ENCODE measurements at places on chromosomes 5 and 9.
A peak's percentile ranks its signal among the peaks of the same experiment; 100 is the strongest.

DNA sequence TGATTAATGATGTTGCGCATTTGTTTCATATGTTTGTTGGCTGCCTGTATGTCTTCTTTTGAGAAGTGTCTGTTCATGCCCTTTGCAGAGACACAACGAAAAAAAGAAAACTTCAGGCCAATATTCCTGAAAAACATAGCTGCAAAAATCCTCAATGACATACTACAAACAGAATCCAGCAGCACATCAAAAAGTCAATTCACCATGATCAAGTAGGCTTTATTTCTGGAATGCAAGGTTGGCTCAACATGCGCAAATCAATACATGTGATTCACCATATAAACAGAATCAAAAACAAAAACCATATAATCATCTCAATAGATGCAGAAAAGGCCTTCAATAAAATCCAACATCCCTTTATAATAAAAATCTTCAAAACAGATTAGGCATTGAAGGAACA, 1.9 kb upstream of the ANKS6 start:
- no peak for DNase-seq

DNA sequence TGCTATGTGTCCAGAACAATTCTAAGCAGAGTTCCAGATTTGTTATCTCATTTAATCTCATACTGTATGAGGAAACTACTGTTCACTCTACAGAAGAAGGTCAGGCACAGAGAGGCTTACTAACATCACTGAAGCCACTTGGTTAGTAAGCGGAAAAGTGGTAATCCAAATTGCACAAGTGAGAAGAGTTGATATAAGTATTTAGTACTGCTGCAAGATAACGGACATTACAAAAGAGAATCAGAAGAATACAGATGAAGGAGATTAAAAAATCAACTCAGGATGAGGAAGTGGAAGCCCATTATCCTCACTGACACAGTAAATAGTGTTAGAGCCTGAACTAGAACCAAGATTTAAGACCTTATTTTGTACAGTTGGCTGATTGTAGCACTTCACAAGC, 22.3 kb upstream of the TLR4 start:
- no peak for DNase-seq

DNA sequence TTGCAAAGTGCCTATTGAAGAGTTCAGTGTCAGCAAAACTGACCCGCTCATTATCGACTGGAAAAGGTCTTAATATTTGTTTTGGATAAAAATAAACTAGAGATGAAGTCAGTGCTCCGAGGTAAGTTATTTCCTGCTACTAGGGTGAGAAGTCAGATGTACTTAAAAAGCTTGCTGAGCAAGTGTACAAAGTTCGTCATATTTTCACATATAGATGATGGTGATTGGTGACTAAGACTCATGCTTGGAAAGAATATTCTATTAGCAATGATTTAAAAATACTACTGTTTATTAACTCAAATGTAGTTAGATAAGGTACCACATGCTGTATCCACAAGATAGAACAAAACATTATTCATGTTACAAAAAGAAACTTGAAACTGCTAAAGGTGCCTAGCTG, 643.7 kb downstream of the GABRG2 start:
- no peak for DNase-seq

- DNase-seq = peak; percentile 25
These were observed 572 bp downstream of the ZDHHC21 start for GRCh38 chr9:14692470-14693250.

DNA sequence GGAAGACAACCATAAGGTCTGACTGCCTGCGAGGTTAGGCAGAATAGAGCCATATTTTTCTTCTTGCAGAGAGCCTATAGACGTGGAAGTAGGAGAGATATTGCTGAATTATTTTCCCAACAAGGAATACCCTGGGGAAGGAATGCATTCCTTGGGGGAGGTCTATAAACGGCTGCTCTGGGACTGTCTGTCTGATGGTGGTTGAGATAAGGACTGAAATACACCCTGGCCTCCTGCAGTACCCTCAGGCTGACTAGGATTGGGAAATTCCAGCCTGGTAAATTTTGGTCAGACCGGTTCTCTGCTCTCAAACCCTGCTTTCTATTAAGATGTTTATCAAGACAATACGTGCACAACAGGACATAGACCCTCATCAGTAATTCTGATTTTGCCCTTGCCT, 617.5 kb upstream of the GRIN3A start:
- DNase-seq = no peak

DNA sequence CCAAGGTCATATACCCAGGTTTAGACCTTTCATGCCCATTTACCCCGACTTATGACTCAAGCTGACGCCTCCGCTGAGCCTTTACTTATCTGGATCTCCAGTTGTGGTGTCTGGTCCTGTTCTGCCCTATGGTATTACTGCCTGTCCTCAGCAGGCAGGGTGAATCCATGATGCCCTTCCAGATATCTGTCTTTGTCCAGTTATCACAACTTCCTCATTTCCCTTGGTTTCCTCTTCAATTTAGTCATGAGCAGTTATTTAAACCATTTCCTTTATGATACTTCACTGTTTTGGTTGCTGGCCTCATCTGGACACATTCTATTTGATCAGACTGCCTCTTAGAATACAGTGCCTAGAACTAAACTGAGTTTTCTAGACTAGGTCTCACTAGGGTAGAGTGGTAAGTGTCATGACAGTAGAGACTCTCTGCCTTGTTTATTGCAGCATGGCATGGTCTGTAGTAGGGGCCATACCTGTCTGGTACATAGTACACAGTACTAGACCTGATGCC, 93.3 kb downstream of the MELK start:
- no peak for DNase-seq

DNA sequence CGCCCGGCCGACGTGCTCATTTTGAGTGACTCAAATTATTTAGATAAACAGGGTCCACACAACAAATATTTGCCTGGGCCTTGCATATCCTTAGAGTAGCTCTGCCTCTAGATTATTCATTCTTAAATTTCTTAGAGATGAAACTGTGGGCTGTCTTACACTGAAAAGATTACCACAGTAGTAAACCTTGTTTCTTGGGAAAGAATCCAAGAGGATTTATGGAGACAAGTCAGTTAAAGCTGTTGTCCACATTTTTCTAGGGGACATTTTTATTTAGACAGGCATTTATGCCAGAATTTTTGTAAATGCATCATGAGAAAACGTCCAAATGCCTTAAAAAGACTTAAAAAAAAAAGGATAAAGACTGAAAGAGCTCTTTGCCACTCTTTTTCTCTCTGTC, 32.6 kb upstream of the RANBP3L start:
- no peak for DNase-seq

DNA sequence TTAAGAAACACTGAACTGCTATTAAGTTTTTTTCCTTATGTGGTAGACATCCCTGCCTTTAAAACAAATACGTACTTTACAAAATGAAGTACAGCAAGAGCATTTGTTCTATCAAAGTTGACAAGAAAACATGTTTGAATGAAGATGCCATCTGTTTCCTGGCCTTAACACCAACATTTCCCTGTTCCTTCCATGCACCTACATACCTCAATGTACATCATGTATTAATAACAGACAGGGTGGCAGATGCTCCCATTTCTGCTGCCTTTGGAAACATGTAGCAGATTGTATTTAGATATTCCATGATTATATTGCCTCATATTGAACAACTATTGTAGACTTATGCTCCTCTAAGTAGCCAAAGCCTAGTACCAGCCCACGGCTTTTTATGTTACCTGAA, 104.4 kb downstream of the PJA2 start:
- DNase-seq = no peak

GRCh38 chr5:62585751-62586150, 7.1 kb downstream of the LRRC70 start:
- DNase-seq = no peak

GRCh38 chr5:142754031-142754430, 16.1 kb upstream of the ARHGAP26 start:
- DNase-seq = no peak

DNA sequence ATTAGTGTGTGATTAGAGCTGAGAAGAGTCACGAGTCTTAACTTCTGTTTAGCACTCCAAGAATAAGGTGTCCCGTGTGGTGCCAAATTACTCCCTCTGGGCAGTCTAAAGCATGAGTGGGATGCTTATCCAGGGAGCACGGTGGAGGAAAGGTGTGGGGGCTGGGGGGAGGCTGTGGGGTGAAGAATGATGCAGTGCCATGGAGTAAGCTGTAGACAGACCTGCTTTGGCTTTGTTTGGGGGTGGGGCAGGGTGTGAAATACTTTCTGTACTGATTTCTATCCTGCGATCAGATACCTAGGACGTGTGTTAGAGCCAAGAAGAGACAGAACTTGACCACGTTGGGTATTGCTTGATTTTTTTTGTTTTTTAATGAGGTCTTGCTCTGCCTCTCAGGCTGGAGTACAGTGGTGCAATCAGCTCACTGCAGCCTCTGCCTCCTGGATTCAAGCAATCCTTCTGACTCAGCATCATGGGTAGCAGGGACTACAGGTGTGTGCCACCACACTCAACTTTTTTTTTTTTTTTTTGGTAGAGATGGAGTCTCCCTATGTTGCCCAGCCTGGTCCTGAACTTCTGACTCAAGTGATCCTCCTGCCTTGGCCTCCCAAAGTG, 232.8 kb downstream of the MAN2A1 start:
- no peak for DNase-seq

DNA sequence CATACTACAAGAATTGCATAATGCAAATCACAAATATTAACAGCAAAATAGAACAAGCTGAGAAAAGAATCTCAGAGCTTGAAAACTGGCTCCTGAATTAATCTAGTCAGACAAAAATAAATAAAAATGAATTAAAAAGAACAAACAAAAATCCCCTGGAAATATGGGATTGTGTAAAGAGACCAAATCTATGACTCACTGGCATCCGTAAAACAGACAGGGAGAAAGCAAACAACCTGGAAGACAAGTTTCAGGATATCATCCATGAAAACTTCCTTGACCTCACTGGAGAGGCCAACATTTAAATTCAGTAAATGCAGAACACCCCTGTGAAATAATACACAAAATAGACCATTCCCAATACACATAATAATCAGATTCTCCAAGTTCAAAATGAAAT, 229.3 kb upstream of the CTNND2 start:
- no peak for DNase-seq

DNA sequence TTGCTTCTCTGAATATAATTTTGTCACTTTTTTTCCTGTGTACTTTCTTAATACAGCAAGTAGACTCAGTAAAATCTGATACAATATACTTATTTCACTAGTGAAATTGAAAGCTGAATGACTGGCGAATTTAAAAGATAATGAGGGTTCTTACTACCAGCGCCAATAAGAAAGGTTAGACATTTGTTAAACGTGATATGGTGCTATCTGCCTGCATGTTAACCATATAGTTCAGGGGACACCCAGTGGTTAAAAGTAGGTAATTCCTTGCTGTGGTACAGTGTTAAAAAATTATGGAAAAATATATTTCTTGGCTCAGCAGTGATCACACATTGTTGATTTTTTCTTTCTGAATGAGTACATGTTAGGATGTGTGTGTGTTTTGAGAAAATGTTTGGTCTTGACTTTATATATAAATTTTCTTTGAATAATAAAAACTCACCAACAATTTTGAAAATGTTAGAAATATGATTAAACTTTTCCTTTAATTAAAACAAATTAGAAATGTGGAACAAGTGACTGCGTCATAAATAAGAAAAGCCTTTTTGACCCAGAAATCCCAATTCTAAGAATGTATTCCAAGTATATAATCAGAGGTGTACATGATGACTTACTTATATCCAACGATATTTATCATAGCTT, 25.8 kb downstream of the CAST start:
- no peak for DNase-seq

- no peak for DNase-seq
These were observed 311.3 kb downstream of the GADD45G start for GRCh38 chr9:89916001-89916597.

GRCh38 chr9:16521868-16522411, 348.5 kb downstream of the BNC2 start:
- DNase-seq = no peak

DNA sequence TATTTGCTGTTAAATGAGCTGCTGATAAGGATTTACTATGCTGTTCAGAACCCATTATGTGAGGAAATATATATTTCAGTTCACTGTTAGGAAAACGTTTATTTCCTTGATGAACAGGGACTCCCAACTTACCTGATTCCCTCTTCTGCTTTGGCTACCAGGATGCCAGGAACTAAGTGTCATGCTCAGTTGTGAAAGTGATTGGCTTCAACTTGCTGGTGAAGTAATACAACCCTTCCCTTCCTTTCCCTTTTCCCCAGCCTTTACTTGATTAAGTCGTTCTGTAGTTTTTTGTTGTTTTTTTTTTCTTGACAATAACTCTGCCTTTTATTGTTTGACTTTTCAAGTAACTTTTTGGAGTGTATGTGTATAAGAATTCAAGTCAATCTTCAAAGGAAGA, 309.3 kb downstream of the DOCK8 start:
- no peak for DNase-seq

DNA sequence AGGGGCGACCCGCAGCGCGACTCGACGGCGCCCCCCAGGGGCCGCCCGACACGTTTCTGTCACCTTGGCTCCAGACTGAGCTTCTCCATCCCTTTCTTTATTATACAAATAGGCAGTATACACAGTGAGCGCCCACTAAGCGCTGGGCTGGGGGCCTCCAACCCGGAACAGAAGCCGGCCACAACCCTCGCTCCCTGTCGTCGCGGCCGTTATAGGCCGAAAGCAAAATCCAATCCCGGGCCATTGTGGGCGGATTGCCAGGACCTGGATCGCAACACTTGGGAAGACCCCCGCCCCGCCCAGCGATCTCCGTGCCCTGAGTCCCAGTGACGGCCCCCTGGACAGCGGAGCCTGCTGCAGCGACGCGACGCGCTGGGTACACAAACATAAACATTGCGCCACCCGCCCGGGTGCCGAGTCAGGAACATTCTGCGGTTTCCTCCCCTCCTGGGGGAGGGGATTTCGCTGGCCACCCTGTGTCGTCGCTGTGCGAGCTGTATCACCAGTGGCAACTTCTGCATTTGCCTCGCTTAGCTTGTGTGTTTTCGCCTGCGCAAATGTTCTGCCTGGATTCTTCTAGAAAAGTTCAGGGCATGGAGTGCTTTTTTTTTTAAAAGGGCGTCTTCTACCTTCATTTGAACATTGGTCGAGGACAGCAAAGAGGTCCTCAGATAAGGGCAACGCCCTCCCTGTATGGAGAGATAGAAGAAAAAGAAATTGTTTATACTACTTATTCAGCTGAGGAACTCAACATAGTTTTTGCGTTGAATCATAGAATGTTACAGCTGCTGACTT, 1.3 kb upstream of the DUSP1 start:
- DNase-seq = peak; percentile 46

Data from substantia nigra (tissue), 51 donors.